Mesothelial cell of epicardium (in vitro differentiated cells): ENCODE measurements at places on chromosomes 1 and 21.

GRCh38 chr1:217910203-217910602 is 279.1 kb downstream of the SPATA17 start:
- no peaks in the 10 kb centered on the region for H3K36me3 ChIP-seq
- no peak for DNase-seq
- H3K4me1 ChIP-seq: no peaks in the 10 kb centered on the region
- H3K27me3 ChIP-seq: peaks cover 38% of the 10 kb centered on the region
- H3K4me3 ChIP-seq: no peak overlapping the region

DNA sequence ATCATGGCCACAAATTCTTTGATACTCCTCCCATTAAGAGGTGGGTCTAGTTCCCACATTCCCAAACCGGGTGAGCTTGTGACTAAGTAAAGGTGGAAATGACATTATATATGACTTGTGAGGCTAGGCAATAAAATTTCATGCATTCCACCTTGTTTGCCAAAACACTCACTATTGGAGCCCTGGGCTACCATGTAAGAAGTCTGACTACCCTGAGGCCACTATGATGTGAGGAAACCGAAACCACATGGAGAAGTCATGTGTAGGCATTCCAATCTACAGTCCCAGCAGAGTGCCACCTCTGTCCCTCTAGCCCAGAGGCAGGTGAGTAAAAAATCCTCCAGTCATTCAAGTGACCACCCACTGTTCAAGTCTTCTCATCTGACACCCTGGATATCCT is 17.9 kb upstream of the SMG7 start:
- no peaks in the 10 kb centered on the region for H3K27me3 ChIP-seq
- no peaks in the 10 kb centered on the region for H3K36me3 ChIP-seq
- peaks cover 9% of the 10 kb centered on the region for H3K4me1 ChIP-seq
- DNase-seq: no peak
- H3K27ac ChIP-seq: no peak overlapping the region
- no peak overlapping the region for H3K4me3 ChIP-seq

DNA sequence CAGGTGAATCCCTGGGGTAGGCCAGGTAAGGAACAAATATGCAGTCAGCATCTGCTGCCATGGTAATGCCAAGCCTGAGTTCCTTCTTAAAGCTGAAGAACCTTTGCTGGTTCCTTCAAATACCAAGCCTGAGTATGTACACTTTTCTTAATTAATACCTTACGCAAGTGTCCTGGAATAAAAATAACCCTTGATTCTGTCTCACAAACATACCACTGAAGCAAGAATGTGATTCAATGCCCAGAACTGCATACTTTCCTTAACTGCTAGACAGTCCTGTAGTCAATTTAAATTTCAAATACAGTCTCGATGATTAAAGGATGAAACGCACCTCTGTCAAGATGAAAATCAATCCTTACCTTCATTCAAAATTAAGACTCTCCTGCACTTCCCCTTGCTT is 634.0 kb upstream of the CHRM3 start:
- H3K27me3 ChIP-seq: no peaks in the 10 kb centered on the region
- DNase-seq: no peak
- no peak overlapping the region for H3K27ac ChIP-seq
- no peaks in the 10 kb centered on the region for H3K36me3 ChIP-seq
- H3K4me1 ChIP-seq: peaks cover 4% of the 10 kb centered on the region
- H3K4me3 ChIP-seq: no peak overlapping the region

DNA sequence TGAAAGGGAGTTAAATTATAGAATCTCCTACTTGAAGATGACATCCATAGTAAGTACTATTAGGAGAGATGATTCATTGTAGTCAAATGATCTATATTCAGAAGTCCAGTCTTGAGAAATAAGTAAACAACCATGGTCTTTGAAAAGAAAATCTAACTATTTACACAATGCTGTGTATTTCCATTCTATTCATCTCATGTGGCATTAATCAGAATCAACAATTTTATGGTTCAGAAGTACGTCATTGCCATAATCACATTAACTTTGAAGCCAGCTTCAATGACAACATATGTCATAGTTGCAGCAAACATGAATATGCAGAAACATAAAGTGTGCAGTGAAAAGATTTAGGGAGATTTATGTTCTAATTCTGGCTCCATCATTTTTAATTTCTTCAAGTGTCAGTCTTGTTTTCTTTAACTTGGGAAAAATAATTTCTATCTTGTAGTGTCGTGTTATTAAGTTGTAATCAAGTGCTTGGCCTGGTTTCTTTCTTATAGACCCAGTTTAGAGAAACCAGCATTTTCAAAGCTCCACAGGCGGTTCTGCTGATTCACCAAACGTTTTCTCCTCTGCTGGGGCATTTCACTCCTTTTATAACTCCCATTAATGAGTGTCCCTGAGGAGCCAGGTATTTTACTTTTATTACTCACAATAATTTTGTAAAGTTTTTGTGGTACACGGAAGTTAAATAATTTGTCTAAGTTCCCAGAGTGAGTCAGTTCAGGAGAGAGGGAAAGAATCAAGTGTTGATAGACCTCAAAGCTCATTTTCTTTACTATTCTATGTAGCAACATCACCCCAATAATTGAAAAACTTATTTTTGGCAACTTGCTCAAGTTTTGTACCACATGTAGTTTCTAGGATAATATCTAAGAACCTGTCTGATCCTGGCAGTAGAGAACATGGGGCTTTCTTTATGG is 35.9 kb upstream of the PTGS2 start:
- DNase-seq: no peak
- H3K27ac ChIP-seq: no peak overlapping the region

- peak within 1 kb of the TSS; percentile 98 for H3K4me3 ChIP-seq
- H3K27ac ChIP-seq: peak within 1 kb of the TSS; percentile 99
Measured at GRCh38 chr1:26787706-26788514, at the start of gene PIGV. Gene PIGV, plus strand, starts transcription at chr1:26787950. Its CDS starts 2,866 bp downstream, at chr1:26790816.

GRCh38 chr21:22703521-22703920 is 1705.3 kb downstream of the NCAM2 start:
- no peak overlapping the region for H3K27ac ChIP-seq
- no peaks in the 10 kb centered on the region for H3K27me3 ChIP-seq
- no peaks in the 10 kb centered on the region for H3K4me1 ChIP-seq
- no peaks in the 10 kb centered on the region for H3K36me3 ChIP-seq
- no peak overlapping the region for H3K4me3 ChIP-seq

- peaks cover 10% of the 10 kb centered on the region for H3K27me3 ChIP-seq
- no peaks in the 10 kb centered on the region for H3K36me3 ChIP-seq
- DNase-seq: no peak
- peaks cover 6% of the 10 kb centered on the region for H3K4me1 ChIP-seq
- H3K27ac ChIP-seq: no peak overlapping the region
- no peak overlapping the region for H3K4me3 ChIP-seq
Measured at GRCh38 chr1:219528633-219529032, 84.3 kb downstream of the ZC3H11B start.

- peaks cover 14% of the 10 kb centered on the region for H3K4me1 ChIP-seq
- no peak overlapping the region for H3K4me3 ChIP-seq
- H3K27me3 ChIP-seq: no peaks in the 10 kb centered on the region
Measured at GRCh38 chr1:212213784-212214183, 71.4 kb upstream of the PPP2R5A start.

GRCh38 chr1:176195547-176195946 is 11.5 kb downstream of the COP1 start:
- no peak overlapping the region for H3K4me3 ChIP-seq
- no peaks in the 10 kb centered on the region for H3K4me1 ChIP-seq
- no peak overlapping the region for H3K27ac ChIP-seq
- no peaks in the 10 kb centered on the region for H3K27me3 ChIP-seq

DNA sequence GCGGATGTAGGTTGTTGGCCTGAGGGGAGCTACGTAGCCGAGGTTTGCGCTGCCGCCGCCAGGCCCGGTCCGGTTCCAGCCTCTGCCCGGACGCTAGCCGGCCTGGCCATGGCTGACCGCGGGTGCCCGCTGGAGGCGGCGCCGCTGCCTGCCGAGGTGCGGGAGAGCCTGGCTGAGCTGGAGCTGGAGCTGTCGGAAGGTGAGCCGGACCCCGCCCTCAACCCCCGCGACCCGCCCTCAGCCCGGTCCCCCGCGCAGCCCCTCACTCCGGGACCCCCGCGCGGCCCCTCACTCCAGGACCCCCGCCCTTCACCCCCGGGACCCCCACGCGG is 299 bp downstream of the DIP2A start:
- H3K27ac ChIP-seq: no peak overlapping the region
- peaks cover 26% of the 10 kb centered on the region for H3K4me1 ChIP-seq
- no peak for DNase-seq
- peak overlapping the region; percentile 86 for H3K4me3 ChIP-seq
- H3K27me3 ChIP-seq: no peaks in the 10 kb centered on the region

GRCh38 chr1:12615865-12616708 is 1.9 kb downstream of the DHRS3 start:
- DNase-seq: no peak
- H3K4me3 ChIP-seq: peak overlapping the region; percentile 99
- H3K36me3 ChIP-seq: peaks cover 49% of the 10 kb centered on the region
- H3K27ac ChIP-seq: peak overlapping the region; percentile 100
- H3K4me1 ChIP-seq: peaks cover 62% of the 10 kb centered on the region

- H3K4me3 ChIP-seq: no peak overlapping the region
- H3K27ac ChIP-seq: no peak overlapping the region
- H3K36me3 ChIP-seq: no peaks in the 10 kb centered on the region
- H3K27me3 ChIP-seq: peaks cover 83% of the 10 kb centered on the region
Measured at GRCh38 chr1:18614069-18614735, 16.4 kb upstream of the PAX7 start.

DNA sequence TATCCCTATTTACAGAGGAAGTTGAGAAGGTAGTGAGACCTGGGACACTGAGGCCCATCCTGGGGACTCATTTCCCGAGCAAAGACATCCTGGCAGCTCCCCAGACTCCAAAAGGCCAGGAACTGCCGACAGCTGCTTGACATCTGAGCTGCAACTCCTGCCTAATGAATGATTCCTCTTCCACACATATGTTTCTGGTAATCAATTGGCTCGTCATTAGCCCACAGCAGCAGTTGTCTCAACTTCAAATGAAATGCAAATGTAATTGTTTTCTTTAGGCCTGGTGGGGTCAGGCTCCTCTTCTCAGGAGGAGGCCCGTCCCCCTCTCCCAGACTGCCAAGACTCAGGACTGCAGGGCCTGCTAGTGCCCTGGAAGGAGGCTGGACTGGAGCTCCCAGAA is 61.8 kb upstream of the DISP3 start:
- H3K27ac ChIP-seq: no peak overlapping the region
- no peaks in the 10 kb centered on the region for H3K36me3 ChIP-seq
- no peak for DNase-seq

GRCh38 chr1:109040989-109041620 is 797 bp downstream of the WDR47 start:
- peak; percentile 52 for DNase-seq
- peak overlapping the region; percentile 82 for H3K27ac ChIP-seq
- H3K36me3 ChIP-seq: no peaks in the 10 kb centered on the region
- peak overlapping the region; percentile 88 for H3K4me3 ChIP-seq
- H3K27me3 ChIP-seq: no peaks in the 10 kb centered on the region
- H3K4me1 ChIP-seq: peaks cover 9% of the 10 kb centered on the region

DNA sequence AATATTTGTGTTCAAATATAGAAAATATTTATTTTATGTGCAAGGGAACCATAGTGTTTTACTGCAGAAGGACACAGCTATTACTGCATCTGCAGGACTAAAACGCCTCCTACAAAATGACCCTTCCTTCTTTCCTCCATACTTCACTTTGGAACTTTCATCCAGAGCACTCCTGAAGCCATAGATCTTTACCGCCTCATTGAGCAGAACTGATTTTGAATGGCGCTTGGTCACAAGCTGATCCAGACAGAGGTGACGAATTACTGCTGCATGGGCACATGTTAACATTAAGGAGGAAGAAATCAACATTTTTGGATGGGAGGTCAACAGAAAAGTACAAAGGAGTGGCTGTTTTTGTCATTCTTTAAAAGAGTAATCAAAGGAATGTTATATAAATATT is 931.6 kb downstream of the NCAM2 start:
- H3K27ac ChIP-seq: no peak overlapping the region
- H3K4me1 ChIP-seq: peaks cover 3% of the 10 kb centered on the region
- DNase-seq: no peak
- no peaks in the 10 kb centered on the region for H3K36me3 ChIP-seq
- H3K27me3 ChIP-seq: no peaks in the 10 kb centered on the region
- H3K4me3 ChIP-seq: no peak overlapping the region

DNA sequence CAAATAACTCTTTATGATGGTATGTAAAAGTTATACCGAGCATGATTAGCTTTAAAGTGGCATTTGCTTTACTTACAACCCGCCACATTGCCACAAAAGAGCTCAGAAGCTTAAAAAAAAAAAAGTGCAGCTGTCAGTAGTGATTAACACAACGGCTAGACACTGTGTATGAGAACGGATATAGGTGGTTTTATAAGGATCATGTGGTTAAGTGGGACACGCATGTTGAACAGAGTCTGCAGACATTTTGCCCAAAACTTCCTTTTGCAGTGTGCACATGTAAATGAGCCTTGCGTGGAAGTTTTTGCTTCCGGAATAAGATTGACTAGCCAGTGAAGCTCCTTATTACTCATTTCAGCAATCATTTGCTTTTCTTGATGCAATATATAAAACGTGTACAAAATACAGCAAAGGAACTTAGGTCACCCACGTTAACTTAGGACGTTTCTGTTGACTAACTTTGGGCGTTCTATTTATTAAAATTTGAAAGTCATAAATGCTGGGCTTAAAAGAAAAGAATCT is 58.7 kb upstream of the RGS1 start:
- no peaks in the 10 kb centered on the region for H3K27me3 ChIP-seq
- no peak for DNase-seq
- H3K4me1 ChIP-seq: peaks cover 40% of the 10 kb centered on the region
- H3K4me3 ChIP-seq: no peak overlapping the region

- no peak for DNase-seq
- H3K27me3 ChIP-seq: peaks cover 96% of the 10 kb centered on the region
- no peak overlapping the region for H3K4me3 ChIP-seq
- H3K4me1 ChIP-seq: peaks cover 2% of the 10 kb centered on the region
Measured at GRCh38 chr1:46461809-46462448, 27.7 kb upstream of the DMBX1 start.

GRCh38 chr21:37008724-37009123 is 2.2 kb downstream of the RIPPLY3 start:
- peaks cover 7% of the 10 kb centered on the region for H3K4me1 ChIP-seq
- H3K36me3 ChIP-seq: no peaks in the 10 kb centered on the region

GRCh38 chr1:40944841-40945430 is 34.6 kb upstream of the CTPS1 start:
- no peak overlapping the region for H3K4me3 ChIP-seq
- peaks cover 3% of the 10 kb centered on the region for H3K36me3 ChIP-seq
- peaks cover 3% of the 10 kb centered on the region for H3K4me1 ChIP-seq
- peaks cover under 1% of the 10 kb centered on the region for H3K27me3 ChIP-seq
- DNase-seq: no peak
- H3K27ac ChIP-seq: peak overlapping the region; percentile 83

- H3K4me1 ChIP-seq: no peaks in the 10 kb centered on the region
- H3K27ac ChIP-seq: no peak overlapping the region
- H3K36me3 ChIP-seq: no peaks in the 10 kb centered on the region
- H3K4me3 ChIP-seq: no peak overlapping the region
- DNase-seq: no peak
Measured at GRCh38 chr1:160471253-160471652, 51.8 kb downstream of the SLAMF6 start.
